ENCODE measurements at places on chromosomes 5 and 9.

- DNase-seq: no peak
Measured at GRCh38 chr9:126980231-126980630, 65.6 kb downstream of the RALGPS1 start.

DNA sequence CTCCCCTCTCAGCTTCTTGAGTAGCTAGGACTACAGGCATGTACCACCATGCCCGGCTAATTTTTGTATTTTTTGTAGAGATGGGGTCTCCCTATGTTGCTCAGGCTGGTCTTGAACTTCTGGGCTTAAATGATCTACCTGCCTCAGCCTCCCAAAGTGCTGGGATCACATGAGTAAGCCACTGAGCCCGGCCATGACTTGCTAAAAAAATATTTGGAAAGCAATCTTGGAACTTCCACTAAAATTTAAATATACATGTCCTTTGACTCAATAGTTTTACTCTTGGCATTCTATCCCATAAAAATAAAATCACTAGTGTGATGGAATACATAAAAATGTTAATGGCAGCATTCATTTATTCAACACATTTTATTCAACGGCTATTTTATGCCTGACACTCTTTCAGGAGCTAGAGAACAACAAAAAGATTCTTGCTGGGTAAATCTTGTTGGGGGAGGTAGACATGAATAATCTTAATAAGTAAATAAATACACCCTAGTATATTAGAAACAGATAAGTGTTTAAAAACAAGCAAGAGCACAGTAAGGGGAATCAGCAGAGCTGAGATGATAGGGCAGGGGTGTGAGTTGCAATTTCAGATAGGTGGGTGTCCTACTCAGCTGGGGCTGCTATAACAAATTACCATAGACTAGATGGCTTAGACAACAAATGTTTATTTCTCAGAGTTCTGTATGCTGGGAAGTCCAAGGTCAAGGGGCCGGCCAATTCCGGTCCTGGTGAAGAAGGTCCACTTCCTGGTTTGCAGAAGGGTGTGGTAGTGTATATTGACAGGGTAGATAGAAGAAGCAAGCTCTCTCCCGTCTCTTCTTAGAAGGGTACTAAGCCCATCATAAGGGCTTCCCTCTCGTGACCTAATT, 50.7 kb downstream of the KCNV2 start:
- DNase-seq: no peak

- no peak for DNase-seq
Measured at GRCh38 chr9:12195456-12195855, 497.7 kb upstream of the TYRP1 start.

DNA sequence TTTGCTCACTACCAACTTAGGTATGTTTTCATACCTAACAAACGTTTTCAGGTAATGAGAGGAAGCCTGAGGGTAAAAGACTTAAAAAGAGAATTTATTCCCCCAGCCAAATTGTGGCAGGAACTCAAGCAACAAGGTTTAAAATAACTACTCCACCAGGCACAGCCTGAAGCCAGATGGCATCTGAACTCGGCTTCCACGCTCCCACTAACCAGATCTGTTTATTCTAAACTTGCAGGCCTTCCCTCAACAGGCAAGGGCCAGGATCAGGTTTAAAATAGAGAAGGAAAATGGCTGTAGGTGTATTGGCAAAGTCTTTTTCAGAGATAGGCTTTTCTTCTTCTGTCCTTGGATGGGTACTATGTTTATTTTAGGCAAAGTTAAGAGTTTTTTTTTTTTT, 89.4 kb downstream of the OTULIN start:
- DNase-seq: no peak

DNA sequence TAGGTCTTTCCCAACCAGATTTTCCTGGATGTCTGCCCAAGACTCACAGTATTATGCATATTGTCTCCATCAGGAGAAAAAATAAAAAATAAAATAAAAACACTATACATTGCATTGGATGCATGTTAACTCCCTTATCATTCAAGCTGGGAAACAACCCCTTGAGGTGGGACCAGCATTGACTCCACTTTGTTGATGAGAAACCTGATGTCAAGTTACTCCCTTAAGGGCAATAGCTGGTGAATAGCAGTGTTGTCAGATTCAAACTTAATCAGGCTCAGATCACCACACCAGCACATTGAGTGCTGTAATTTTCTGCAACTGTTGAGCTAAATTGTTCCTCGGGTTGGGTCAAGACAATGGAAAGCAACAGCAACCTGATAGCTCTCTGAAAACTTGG, 264.0 kb upstream of the TRIM32 start:
- DNase-seq: no peak

- DNase-seq: no peak
Measured at GRCh38 chr9:93295031-93295430, 111.1 kb downstream of the WNK2 start.

DNA sequence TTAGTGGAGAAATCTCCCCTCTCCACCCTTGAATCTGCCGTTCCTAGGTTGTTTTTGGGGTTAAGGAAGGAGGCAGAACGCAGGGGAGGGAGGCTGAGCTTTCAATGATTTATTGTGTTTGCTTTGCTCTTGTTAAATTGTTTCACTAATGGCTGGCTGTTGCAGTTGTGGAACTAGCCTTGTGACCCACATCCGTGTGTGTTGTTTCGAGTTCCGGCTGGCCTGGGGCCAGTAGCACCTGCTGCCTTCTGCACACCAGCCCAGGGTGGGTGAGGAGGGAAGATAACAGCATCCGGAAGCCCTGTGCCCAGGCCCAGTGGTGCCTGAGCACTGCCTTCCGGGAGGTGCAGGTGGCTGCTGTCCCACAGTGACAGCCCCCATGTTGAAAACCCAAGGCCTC, 3.6 kb downstream of the ERGIC1 start:
- peak; percentile 92 for DNase-seq

DNA sequence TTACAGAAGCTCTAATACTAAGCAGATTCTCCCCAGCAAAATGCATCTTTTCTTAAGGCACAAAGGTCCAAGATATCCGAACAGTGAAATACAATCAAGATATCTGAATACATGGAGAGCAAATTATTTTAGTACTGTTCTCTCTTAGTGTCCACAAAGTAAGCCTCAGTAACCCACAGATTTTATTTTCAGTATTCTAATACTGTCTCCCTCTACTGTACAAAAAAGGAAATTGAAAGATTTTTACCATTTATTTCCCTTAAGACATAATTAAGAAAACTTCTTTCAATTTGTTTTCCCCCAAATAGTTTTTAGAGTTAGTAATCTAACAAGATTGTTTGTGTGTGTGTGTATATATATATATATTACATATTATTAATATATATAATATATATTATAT, 24.7 kb upstream of the NOL6 start:
- peak; percentile 68 for DNase-seq

- DNase-seq: no peak
Measured at GRCh38 chr5:174501461-174502069, 222.8 kb upstream of the MSX2 start.

DNA sequence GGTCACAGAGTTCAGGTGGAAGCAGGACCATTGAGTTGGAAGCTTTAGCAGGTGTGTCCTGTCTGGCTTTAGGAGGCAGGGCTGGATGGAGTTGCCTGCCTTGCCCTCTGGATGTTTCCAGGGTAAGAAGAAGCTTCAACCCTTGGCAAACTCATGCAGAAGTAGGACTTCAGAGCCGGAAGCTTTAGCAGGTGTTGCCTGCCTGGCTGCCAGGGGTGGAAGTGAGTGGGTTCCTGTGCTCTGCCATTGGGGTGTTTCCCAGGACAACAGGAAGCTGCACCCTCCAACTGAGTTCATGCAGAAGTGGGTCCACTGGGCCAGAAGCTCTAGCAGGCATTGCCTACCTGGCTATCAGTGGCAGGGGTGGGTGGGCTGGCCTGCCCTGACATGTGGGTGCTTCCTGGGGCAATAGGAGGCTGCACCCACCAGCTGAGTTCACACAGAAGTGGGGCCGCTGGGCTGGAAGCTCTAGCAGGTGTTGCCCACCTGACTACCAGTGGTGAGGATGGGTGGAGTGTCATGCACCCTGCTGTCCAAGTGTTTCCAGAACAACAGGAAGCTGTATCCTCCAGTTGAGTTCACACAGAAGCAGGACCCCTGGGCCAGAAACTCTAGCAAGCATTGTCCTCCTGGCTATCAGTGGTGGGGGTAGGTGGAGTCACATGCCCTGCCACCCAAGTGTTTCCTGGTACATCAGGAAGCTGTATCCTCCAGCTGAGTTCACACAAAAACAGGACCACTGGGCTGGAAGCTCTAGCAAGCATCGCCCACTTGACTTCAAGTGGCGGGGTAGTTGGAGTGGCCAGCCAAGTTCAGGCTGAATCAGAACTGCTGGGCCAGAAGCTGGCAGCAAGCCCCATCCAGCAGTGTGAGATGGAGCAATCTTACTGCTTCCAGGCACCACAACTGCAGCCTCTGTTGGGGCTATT, 24.6 kb downstream of the LOX start:
- DNase-seq: no peak

All from hematopoietic multipotent progenitor cell treated with erythropoietin and hydrocortisone succinate and interleukin-3 and kit ligand, for 6 days (in vitro differentiated cells).